ENCODE measurements at places on chromosomes 4 and X.

DNA sequence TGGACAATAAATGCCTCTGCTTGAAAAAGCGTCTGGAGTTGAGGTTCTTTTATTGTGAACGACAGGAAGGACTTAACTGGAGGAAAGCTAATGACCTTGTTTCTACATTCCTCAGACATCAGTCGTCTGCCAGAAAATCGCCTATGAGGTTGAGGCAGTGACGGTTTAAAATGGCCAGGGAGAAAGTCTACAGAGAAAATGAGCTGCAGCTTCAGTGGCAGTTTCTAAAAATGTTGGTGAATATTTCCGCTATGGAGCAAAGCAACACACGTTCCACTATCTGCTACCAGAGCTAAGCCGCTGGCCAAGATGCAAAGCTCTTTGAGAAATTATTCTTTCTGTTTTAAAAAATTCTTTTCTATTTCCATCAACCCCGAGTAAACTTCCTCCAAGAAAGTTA lies 116.9 kb upstream of the GALNT7 start:
- no peak for DNase-seq

GRCh38 chrX:107750263-107750662 lies 25.3 kb downstream of the TSC22D3 start:
- DNase-seq: no peak

GRCh38 chrX:85017721-85018120 lies 14.0 kb downstream of the APOOL start:
- no peak for DNase-seq

- DNase-seq: no peak
Observed at GRCh38 chr4:178010596-178010995, 568.4 kb upstream of the AGA start.

- DNase-seq: no peak
Observed at GRCh38 chr4:53777244-53777984, 186.1 kb upstream of the LNX1 start.

GRCh38 chr4:157818946-157819692 lies 353.7 kb downstream of the GASK1B start:
- no peak for DNase-seq

- DNase-seq: peak; percentile 49
Observed at GRCh38 chrX:46381630-46382029, 163.6 kb downstream of the ZNF674 start.

- peak; percentile 37 for DNase-seq
Observed at GRCh38 chr4:1246901-1247863, 1.7 kb downstream of the CTBP1 start.

GRCh38 chr4:11430536-11430935 lies 1.8 kb upstream of the HS3ST1 start:
- DNase-seq: no peak

DNA sequence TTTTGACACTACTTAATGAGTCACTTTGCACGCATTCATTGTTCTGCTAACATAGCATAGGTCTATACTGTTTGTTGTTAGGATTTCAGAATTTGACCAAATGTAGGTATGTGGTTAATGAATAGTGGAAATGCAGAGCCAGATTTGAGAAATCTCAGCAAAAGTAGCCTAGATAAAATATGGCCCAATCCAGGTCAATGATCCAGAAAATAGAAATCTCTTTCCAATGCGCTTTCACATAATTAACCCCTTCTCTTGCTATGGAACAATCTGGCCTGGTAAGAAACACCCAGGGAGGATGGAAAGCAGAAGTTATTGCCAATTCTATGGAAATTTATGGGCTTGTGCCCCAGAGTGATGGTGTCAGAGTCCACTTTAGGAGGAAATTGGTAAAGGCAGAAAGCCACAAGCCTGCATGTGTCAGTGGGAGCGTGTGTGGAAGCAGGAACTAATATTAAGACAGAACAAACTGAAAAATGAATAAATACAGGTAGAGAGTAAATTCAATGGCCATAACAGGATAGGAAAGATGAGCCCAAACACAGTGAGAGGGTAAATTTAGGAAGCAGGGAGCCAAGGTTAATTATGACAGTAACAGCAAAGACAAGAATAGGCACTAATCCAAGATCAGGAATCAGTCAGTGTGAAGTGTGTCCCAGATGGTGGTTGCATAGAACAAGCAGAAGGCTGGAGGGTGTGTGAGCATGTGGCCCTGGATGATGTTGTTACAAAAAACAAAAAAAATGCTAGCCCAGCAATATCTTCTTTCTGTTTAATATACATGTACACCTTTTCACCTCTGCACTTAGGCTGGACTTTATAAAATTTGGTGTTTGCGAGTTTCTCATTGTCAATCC lies 102.9 kb downstream of the SYTL5 start:
- no peak for DNase-seq

DNA sequence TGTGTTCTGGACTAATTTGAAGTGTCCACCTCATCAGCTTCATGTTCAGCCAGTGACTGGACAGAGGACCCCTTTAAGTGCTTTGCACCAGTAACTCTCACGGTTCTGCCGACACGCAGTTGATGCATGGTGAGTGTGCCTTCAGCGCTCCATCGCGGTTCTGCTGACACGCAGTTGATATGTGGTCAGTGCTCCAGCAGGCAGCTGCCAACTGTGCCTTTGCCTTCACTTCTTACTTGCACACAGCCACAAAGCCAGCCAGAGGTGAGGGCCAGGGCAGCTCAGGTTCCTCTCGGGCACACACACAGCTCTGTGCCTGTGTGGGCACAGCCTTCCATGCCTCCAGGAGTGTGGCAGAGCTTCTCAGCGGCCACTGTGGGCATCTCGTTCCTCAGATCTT lies 12.4 kb downstream of the NKX1-1 start:
- DNase-seq: no peak

GRCh38 chr4:169030562-169030982 lies 20.5 kb upstream of the CBR4 start:
- no peak for DNase-seq

DNA sequence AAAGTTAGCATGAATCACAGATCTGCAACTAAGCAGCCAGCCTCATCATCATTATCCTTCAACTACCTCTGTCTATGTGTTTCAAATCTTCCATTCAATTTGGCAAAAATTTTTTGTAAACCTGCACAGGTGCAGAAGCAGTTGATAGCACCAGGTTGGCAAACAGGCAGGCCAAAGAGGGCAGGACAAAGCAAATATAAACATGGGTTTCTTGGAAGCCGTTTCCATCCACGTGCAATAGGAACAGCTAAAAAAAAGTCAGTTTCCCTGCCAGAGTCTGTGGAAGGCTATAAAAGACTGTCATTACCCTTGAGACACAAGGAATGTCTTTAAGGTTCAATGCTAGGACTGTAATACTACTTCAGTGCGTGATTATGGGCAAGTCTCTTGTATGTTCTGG lies 253.2 kb downstream of the PDHA2 start:
- DNase-seq: no peak

GRCh38 chr4:132328761-132329160 lies 820.3 kb upstream of the PCDH10 start:
- DNase-seq: no peak

DNA sequence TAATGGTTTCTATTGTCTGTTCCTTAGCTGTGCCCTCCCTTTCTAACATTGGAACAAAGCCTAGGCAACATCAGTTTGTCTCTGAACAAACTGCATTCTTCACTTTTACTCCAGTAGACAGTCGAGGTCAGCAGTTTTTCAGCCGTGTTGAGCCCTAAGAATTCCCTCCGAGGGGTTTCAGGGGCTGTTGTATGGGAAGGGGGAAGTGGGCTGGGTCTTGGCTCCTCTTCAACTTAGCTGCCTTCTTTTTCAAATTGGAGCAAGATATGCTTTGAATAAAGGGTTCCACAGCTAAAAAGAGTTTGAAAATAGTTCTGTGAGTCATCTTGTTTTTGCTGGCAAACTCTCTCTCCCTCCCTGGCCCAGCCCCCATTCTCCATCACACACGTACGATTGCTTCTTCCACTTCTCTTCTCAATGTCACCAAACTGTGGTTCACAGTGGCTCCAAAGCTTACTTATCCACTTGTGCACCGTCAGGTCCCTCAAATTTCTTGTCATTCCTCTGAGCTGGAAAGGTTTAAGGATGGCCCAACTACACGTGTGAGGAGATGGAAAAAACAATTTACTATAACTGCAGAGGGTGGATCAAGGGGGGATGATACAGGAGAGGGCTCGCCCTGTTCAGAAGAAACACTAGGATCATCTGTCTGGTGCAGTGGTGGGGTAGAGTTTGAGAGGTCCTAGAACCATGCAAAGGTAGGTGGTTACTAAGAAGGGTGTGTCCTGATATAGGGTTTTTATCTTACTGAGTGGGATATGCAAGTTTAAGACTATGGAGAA lies 9.2 kb upstream of the MAML3 start:
- DNase-seq: no peak

DNA sequence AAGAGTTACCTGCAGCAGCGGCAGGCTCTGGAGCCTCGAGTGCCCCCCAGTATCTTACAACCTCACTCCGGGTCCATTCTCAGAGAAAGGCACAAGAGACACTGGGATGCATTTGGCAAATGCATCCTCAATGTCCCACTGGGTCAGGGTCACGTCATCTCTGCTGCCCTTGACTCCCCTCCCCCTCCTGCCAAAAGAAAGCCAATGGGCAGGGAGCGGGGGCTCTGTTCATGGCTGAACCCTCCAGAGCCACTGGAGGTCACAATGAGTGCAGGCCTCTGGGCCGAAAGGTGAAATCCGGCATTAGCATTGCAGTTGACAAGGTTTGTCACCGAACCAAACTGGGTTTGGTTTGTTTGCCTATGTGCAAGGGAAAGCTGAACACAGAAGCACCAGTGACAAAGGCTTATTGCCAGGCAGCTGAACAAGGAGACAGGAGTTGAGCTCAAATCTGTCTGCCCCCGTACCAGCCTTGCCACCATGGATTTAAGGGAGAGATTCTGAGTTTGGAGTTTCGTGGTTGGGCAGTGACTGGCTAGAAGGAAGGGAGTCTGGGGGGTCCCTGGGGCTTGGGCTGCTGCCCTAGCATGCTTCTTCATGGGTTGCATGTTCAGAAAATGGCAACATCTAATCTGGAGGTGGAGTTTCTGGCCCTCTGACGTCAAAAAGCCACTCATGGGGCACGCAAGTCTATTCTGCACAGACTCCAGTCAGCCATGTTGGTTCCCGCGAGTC lies 64.3 kb downstream of the HTRA3 start:
- DNase-seq: no peak

- DNase-seq: no peak
Observed at GRCh38 chr4:126779436-126780166, 853.2 kb upstream of the INTU start.

GRCh38 chr4:110614173-110614963 lies 8.5 kb downstream of the PITX2 start:
- no peak for DNase-seq

DNA sequence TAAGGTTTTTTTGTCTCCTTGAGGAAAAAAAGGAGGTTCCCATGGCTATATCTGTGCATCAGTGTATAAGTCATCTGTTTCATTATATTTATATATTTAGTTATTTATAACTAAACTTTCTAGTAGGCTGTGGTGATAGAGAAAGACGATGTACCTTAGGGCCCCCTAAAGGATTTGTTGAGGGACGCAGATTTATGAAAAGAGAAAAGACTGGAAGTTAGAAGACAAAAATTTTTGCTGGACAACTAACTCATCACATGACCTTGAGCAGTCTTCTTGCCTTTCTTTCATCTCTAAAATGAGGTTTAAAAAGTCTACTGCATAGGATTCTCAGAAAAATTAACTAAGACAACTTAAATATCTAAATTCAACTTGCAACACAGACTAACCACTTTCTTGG lies 6.1 kb downstream of the GASK1B start:
- DNase-seq: no peak
